H4 (cell line): ENCODE measurements at places on chromosomes 7 and 10. TPM values are rescaled to one million over a fixed set of nuclear protein-coding genes. Genes with fewer than 3 reads are reported as not detected.

CYP3A5 gene
- not detected in 2 replicates for total RNA-seq

HMX3 gene
- total RNA-seq, result 0.45 TPM in 1 of 2 replicates, not detected in the other

PDE6C gene
- total RNA-seq, result not detected in 2 replicates

CPED1 gene
- total RNA-seq, result 23.8 and 26.5 TPM in 2 replicates

TMEM196 gene
- not detected in 2 replicates for total RNA-seq

ERVW-1 gene
- total RNA-seq, result not detected in 2 replicates

RADIL gene
- 1.3 and 1.4 TPM in 2 replicates for total RNA-seq

KCNIP2 gene
- not detected in 2 replicates for total RNA-seq

CDNF gene
- total RNA-seq, result 0.10 TPM in 1 of 2 replicates, not detected in the other

DLX5 gene
- 0.35 and 0.51 TPM in 2 replicates for total RNA-seq

HEPACAM2 gene
- total RNA-seq, result not detected in 2 replicates

GRID2IP gene
- not detected in 2 replicates for total RNA-seq

TRPV5 gene
- not detected in 2 replicates for total RNA-seq

HOGA1 gene
- 0.97 and 1.3 TPM in 2 replicates for total RNA-seq

SPDYE17 gene
- total RNA-seq, result not detected in 2 replicates

SRRM3 gene
- 3.8 and 4.8 TPM in 2 replicates for total RNA-seq

PLEKHS1 gene
- 0.80 and 1.5 TPM in 2 replicates for total RNA-seq
